ENCODE measurements at places on chromosomes 16 and 17.

DNA sequence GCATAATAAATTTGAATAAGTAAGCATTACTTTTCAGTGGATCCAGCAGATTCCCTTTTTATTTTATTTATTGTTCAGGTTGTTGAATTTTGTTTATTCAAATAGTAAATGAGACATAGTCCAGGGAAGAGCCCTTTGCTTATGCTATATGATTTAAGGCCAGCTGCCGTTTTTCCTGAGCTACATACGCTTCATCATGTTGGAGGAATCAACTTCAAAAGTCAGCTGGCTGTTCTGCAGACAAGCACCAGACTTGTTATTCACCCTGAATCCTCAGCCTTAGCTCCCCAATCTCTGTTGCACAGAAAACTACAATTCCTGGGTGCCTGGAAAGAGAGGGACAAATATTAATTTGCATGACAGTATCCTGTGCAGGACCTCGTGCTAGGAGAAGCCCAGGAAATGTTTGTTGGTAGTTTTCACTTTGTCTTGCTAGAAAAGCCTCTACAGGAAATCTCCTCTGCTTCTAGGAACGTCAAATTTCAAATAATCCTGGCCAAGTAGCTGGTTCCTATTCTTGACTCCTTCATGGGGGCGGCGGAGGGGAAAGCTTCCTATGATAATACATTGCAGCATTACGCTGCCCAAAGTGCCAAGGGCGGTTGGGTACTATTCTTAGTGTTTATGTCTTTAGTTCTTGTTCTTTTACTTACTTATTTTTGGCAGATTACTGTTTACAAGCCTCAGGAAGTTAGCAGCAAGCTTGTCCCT, 101.6 kb downstream of the PRKCA start:
- no peak for DNase-seq

- no peak for DNase-seq
Observed at GRCh38 chr16:11543661-11544393, 42.9 kb downstream of the LITAF start.

- no peak for DNase-seq
Observed at GRCh38 chr16:79261944-79262552, 338.5 kb downstream of the MAF start.

DNA sequence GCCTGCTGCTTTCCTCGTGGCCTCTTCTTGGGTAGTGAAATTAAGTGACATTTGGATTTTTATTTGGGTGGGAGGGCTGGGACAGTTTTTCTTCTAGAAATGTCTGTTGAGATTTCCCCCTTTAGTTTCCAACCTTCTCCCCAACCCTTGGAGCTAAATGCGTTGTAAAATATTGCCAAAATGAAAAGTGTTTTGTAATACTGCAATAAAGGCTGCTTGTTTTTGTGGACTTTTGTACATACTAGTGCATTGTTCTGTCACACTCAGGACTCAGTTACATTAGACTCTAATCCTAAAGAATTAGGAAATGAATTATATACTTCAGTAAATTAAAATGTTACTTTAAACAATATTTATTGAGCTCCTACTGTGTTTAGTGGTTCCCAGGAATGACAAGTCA, 21.7 kb downstream of the HEATR9 start:
- no peak for DNase-seq

DNA sequence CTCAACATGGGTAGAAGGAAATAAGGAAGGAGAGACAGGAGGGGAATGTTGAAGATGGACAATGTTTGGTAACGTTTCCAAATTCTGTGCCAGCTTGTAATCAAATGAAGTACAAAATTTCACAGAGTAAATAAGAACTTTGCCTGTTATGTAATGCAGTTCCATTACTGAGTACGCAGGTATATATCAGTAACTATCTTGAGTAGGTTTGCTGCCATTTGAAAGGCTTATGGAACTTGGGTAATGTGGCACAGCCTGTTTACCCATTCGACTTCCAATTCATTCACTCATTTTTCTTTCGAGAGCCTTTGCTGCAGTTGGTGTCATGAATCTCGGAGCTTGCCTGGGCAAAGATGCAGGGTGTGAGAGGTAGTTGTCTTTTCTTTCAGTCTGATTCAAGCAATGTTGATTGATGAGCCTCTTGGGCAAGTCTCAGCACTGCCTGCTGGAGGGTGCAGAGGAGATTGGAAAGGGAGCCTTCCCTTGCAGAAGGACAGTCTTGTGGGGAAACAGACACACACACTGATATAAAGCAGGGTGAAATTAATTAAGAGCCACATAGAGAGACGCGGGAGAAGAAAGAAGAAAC, 53.4 kb downstream of the ZNF18 start:
- DNase-seq, result no peak

- DNase-seq, result no peak
Observed at GRCh38 chr16:13621639-13622038, 298.3 kb upstream of the ERCC4 start.

GRCh38 chr17:7060165-7060891, 16.4 kb upstream of the SLC16A11 start:
- no peak for DNase-seq

GRCh38 chr17:77435272-77436057, 294.7 kb downstream of the SEC14L1 start:
- DNase-seq, result no peak

GRCh38 chr16:27303256-27304100, 10.3 kb upstream of the IL4R start:
- DNase-seq, result no peak

- no peak for DNase-seq
Observed at GRCh38 chr17:66552371-66552770, 250.0 kb downstream of the PRKCA start.

GRCh38 chr17:13353590-13353989, 248.1 kb downstream of the HS3ST3A1 start:
- DNase-seq, result no peak

GRCh38 chr17:8793649-8794048, 5.5 kb downstream of the MFSD6L start:
- no peak for DNase-seq

DNA sequence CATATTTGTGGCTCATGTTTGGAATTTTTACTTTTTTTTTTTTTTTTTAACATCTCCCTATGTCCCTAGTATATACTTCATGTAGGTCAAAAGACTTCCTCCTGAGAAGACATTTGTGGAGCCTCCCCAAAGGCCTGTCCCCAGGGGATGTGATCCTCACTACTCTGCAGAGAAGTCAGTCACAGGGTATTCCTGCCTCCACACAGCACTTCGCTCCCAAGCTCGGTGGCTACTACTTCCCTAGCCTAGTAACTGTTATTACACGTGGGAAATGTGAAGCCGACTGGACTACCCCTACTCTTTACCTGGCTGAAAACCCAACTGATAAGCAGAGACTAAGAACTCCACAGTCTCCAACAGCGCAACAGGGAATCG, 116.8 kb downstream of the HIC1 start:
- DNase-seq, result no peak

- DNase-seq, result no peak
Observed at GRCh38 chr17:79248843-79249493, 174.3 kb downstream of the ENGASE start.

- no peak for DNase-seq
Observed at GRCh38 chr17:58917228-58917627, 161.6 kb downstream of the PPM1E start.

DNA sequence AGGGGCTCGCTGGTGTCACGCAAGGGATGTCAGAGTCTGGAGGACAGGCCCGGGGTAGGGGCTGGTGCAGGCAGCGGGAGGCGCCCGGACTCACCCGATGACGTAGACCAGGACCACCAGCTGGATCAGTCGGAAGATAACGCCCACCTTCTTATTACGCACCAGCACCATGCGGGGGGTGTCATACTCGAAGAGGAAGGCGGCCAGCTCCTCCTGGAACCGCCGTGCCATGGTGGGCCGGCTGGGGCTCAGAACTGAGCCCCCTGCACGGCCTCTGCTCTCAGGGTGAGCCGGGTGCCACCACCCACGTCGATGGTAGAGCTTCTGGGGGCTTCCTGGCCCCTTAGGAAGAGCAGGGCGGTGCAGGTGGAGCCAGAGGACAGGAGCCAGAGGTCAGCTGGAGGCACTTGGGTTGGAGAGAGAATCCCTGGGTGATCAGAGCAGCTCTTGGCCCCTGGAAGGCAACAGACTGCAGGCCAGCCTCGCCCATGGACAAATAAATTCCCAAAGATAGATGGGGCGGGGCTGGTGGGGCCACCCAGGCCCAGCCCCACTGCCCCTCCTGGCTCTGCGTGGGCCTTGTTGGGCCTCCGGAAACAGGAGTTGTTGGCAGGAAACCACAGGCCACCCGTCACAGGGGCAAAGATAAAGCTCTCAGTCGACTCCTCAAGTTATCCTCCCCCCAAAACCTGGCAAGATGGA, at the start of gene P2RX1:
Gene P2RX1 (minus strand): TSS at position 471 of the 702 bp plus-strand sequence. CDS start 240 bp downstream, at position 231.
- no peak for DNase-seq

- DNase-seq, result no peak
Observed at GRCh38 chr16:48542020-48542473, 67.9 kb downstream of the N4BP1 start.

DNA sequence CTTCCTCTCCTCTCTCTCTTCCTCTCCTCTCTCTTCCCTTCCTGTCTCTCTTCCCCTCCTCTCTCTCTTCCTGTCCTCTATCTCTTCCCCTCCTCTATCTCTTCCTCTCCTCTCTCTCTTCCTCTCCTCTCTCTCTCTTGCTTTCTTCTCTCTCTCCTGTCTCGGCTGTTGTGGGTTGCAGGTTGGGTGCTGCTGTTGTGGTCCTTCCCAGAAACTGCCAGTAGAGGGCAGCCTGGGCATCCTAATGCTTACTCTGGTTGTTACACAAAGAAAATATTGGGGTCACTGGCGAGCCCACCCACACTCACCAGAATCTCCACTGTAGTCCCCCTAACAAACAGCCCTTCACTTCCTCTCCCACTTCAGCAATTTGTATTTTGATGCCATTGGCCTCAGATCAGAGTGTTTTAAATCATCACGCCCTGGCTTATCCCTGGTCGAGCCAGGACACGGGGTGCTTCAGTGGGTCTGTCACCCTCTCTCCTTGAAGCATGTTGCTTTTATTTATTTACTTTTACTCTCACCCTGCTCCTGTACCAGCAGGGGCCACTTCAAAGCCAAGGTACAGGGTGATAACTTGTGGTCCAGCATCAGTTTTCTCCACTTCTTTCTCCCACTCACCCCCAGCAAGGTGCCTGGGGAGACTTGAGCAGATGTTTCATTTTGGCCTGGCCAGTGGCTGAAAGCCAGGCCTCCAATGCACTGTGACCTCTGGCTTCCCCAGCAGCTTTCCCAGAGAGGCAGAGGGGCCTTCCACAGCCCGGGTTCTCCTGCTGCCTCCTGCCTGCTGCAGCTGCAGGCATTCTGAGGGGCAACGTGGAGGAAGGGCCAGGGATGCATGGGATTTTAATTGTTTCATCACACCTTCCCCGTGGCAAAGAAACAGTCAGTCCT, 4.7 kb upstream of the MMP15 start:
- no peak for DNase-seq

GRCh38 chr17:55462711-55463110, 41.1 kb upstream of the MMD start:
- DNase-seq, result no peak

DNA sequence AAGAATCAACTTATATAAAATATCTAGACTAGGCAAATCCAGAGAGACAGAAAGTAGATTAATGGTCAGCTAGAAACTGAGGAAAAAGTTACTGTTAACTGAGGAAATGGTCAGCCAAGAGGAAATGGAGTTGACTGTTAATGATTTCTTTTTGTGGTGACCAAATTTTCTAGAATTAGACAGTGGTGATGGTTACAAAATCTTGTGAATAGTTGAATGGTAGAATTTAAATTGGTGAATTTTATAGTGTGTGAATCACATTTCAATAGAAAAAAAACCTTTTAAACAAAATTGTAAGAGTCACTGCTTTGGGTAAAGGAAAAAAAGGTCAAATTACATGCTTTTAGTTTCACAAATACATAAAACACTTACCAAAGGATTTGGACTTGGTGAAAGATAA, 30.0 kb downstream of the APPBP2 start:
- no peak for DNase-seq

DNA sequence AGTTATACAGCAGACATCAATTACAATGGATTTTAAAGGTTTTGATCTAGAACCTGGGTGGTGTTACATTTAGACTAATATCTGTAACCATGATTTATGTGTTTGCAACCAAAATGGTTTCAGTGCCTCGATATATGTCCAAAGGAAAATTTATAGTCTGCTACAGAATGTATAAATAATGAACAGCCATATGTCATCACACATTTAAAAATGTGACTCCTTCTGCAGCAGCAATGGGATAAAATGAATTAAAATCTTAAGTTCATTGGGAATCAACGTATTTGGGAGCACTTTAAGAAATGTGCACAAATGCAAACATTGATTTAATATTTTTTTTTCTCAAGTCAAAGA, 610.2 kb downstream of the TMEM114 start:
- DNase-seq, result no peak

DNA sequence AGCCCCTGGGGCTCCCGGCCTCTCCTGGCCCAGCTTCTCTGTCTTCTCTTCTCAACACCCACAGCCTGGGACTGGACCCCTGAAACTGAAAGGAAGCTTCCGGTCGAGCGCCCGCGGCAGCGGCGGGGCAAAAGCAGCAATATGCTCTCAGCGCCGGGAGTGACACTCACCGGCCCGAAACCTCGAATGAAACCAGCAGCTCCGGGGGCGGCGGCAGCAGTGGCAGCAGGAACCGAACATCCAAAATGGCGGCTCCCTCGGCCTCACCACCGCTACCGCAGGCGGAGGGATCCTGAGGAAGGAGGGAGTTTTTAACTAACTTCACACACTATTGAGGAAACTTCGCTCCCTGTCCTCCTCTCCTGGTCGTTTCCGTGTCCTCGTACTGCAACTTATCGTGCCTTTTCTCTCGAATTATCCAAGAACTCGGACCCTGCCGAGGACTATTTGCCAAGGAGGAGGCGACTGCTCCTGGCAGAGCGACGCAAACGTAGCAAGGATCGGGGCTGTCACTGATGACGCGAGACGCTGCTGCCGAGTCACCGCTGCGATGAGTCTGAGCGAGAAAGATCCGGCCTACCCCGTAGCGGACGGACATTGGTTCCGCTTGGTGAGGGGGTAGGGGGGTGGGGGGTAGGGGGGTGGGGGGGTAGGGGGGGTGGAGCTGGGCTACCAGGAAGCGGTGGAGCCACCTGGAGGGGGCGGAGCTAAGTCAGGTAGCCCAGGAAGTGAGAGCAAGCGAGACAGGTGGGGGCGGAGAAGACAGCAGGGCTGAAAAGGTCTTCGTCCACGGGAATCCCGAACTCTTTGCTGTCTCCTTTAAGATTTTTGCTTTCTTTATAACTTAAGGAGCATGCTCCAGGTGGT, at the start of gene AP1G1:
Gene AP1G1 (minus strand): TSS at position 242 of the 867 bp plus-strand sequence. CDS start 19,355 bp downstream, outside the sequence.
- peak; percentile 89 for DNase-seq

- DNase-seq, result no peak
Observed at GRCh38 chr17:41418116-41418860, 6.1 kb downstream of the KRT37 start.

- DNase-seq, result peak; percentile 57
Observed at GRCh38 chr16:46853713-46854443, 22.9 kb upstream of the C16orf87 start.

- DNase-seq, result peak; percentile 65
Observed at GRCh38 chr17:57563958-57564357, 181.1 kb downstream of the CCDC182 start.

GRCh38 chr16:73152386-73153125, 104.6 kb upstream of the ZFHX3 start:
- no peak for DNase-seq

GRCh38 chr16:50173316-50173715, 20.2 kb downstream of the TENT4B start:
- no peak for DNase-seq
